ENCODE measurements at places on chromosomes 1 and 21.
A peak's percentile ranks its signal among the peaks of the same experiment; 100 is the strongest.

GRCh38 chr1:217270101-217270500 lies 360.8 kb downstream of the GPATCH2 start:
- no peak for DNase-seq

GRCh38 chr1:175887981-175888428 lies 144.6 kb upstream of the TNR start:
- DNase-seq: peak; percentile 66

DNA sequence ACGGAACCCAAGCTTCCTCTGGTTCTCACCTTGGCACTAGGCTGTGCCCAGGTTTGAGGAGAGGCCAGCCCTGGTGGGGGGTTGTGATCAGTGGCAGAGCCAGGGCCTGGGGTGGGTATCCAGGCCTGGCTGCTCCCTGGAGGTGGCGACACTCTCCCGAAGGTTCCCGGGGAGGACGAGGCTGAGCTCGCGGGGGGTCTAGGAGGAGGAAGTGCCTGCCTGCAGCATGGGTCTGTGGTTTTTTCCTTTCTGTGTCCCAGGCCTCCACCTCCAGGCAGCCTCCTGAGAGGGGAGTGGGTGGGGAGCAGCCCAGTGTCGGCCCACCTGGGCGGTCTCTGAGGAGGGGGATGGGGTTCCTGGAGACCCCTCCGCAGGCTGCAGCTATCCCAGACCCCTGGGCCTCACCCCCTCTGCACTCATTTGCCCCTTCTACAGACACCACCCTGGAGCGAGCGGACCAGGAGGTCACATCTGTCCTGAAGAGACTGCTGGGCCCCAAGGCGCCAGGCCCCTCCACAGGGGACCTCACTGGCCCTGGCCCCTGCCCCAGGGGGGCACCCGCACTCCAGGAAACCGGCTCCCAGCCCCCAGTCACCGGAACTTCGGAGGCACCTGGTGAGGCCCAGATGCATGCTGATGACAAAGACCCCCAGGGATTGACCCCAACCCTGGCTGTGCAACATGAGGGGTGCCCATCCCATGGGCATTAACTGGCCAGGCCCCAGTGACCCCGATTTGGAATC lies 44.3 kb downstream of the TRIM11 start:
- no peak for DNase-seq

DNA sequence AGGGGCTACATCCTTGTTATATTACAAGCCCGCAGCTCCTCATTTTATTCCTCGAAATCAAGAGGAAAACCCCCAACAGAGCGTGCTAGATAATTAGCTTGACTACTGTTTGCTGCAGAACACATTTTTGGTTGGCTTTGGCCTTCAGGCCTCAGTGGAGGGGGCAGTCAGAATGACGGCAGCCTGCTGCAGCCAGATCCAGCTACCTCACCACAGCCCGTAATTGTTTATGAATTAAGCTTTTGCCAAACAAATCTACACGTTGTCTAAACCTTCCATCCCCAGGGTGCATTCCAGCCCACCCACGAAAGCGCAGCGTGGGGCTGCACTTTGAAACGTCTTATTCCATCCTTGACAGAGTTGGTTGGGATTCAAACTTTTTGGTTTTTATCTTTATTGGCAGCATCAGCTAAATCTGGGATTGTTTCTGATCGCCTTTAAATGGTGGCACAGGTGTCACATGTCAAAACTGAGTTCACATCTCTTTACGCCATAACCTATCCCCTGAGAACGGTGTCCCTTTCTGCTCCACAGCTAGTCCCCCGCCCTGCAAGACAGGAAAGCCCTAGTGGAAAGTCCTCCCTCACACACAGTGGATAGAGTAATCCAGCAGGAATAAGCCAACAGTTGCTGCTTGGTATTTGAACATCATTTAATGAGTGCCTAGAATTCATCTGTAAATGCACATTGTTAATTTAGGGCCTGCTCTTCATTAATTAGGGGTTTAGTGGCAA lies 195.5 kb downstream of the LMO4 start:
- DNase-seq: no peak

GRCh38 chr1:90139837-90140236 lies 144.9 kb downstream of the ZNF326 start:
- DNase-seq: no peak

- no peak for DNase-seq
These were observed 455.3 kb upstream of the USP24 start for GRCh38 chr1:55670331-55671082.

GRCh38 chr1:229856009-229856650 lies 210.9 kb upstream of the GALNT2 start:
- no peak for DNase-seq

GRCh38 chr1:175757381-175758015 lies 14.1 kb upstream of the TNR start:
- DNase-seq: no peak
